Suppressor macrophage (primary cell): ENCODE measurements at places on chromosomes 5 and 9.

DNA sequence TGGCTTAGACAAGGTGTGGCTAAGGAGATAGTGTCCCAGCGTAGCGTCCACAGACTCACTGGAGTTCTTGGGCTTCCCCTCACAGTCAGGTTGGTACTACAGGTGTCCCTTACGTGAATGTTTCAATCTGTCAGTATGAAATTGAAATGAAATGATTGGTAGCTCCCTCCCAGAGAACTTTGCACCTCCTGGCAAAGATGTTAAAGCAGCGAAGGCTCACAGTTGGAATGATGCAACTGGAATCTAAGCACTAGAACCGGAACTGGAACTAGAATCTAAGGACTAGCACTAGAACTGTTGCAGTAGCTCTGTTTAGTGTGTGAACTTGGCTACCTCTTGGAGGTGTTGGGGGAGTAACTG lies 1.1 kb downstream of the SLC31A1 start:
- peak; percentile 58 for DNase-seq

DNA sequence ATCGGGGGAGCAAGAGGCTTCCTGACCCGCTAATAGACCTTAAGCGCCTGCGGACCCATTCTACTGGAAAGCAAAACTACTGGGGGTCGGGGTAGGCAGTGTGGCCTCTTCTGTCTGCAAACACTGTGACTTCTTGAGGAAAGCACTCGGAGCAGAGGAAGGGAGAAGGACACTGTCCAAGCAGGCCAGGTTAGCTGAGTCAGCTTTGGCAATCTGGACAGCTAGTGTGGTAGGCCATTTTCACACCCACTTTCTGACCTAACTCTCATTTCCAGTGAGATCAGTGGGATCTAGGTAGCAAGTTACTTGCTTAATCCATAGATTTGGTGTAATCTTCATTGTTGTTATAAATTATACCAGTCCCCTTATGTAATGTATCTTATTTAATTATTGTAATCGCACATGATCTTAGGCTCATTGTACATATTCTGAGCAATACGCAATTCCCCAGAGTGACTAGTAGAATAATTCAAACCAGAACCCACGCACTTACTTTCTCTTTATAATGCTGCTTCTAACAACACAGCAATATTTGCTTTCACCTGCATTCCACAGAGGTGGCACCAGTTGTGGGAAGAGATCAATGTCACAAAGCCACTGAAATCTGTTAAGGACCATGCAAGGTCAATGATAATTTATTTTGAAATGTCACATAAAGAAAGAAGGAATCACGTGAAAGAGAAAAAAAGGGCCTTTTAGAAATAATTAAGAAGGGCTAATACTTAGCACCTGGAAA lies 82.9 kb downstream of the NREP start:
- DNase-seq = no peak

DNA sequence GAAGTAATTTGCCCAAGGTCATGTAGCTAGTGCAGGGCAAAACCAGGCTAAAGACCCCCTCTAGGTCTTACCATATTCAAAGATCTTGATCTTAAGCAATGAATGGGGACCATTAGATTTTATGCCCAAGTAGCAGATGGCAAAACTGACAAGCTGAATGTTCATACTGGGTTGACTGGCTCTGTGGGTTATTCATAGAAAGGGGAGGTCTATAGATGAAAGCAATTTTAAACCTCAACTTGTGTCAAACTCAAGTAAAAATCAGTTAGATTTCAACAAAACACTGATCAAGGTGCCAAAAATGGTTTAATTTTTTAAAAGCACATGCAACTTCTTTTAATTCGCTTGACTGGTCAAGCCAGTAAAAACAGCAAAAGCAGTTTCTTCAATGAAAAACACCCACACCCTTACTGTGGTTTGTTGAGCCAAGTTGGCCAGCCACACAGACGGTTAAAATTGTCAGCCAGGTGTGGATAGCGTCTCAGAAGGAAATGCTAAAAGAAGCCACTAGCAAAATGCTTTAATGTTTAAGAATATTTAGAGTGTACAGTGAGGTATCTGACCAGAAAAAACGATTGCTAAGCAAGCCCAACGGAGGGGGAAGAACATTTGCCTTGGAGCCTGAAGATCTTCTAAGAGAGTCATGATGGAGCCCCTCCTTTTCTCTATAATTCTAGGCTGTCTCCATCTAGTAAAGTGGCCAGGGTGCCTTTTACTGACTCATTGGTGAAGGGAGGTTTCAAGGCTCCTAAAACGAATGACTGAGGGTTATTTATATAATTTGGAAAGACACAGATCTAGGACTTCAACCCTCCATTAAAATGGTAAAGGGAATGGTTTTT lies 539.6 kb upstream of the CLINT1 start:
- DNase-seq = no peak

DNA sequence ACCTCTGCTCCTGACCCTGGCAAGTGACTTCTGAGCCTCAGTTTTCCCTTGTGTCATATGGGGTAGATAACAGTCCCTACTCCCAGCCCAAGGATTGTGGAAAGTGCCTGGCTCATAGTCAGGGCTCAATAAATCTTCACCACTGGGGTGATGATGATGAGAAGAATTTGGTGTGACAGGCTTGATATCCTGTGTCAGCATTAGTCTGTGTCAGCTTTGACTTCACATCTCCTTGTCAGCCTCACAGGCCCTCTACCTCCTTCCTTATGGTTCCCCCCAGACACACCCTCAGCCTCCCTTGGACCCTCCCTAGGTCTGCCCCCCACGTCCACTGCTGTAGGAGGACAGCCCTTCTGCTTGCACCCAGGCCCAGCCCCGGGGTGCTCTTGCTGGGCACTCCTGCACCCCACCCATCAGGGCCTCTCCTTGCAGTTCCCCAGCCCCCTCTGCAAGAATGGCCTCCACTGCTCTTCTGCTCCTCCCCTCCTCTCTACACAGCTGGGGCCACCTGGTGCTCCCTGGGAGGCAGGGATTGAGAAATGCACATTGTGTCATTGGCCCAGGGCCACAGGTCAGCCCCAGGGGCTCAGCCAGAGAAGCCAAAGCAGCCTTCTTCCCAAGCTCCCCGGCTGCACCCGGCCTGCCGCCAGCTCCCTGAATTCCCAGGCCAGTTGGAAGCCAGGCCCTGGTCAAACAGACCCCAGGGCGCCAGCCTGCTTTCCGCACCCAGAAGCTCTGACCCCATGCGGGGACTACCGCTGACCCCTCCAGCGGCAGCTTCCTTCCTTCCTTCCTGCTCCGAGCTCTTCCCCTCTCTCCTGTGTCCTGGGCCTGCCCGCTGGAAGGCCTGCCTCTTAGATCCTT lies 7.7 kb downstream of the FGFR4 start:
- no peak for DNase-seq

DNA sequence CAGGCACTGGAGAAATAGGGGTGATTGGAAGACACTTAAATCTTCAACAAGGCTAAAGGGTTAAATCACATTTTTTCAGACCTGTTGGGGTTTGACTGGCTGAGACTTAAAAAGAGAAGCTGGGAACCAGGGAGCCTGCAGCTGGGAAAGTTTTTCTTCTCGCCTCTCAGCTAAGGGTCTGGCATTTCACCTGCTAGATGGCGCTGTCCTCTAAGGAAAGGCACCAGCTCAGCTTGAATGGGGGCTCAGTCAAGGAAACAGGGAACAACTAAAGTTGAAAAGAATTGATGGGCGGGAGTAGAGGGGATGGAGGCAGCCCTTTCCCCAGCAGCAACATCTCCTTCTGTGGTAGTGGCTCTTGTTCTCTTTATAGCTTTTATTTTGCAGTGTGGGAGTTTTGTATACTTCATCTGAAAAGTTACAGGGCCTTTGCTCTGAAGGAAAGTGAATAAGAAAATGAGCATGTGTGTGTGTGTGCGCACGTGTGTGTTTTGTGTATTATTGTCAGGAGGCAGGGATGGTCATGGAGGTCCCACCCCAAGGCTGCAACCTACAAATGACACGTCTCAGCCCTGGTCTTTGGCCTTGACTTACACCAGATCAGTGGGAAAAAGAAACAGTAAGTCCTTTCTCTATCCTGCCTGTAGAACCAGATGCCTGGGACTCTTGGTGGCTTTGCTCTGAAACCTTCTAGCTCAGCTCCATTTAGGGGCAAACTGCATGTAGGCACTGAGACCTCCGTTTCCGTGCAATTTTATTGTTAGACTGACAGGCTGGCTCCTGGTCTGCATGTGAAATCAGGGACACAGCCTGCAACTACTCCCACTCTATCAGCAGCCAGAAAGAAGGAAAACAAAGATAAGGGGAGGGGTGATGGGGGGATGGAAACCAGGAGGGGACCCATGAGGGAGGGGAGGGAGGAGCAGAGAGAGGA lies 316.2 kb upstream of the CLINT1 start:
- DNase-seq = peak; percentile 78

DNA sequence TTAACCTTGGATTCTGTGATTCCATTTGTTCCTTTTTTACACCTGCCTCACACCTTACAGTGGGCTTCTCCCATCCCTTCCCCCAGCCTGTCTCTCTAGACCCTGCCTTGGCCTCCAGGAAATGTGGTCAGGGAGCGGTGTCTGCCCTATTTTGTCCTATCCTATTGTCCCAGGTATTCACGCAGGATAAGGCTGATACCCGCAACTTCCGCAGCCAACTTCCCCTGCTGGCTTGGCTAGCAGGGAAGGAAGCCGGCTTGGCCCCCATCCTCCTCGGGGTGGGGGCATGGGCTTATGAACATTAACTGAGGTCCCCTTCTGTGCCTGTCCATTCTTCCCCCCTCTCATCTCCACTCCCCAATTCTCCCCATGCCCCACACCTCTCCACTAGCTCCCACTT lies 3.5 kb downstream of the CSF1R start:
- no peak for DNase-seq

- DNase-seq = no peak
Measured at GRCh38 chr5:28678899-28679298, 1640.5 kb upstream of the CDH9 start.

DNA sequence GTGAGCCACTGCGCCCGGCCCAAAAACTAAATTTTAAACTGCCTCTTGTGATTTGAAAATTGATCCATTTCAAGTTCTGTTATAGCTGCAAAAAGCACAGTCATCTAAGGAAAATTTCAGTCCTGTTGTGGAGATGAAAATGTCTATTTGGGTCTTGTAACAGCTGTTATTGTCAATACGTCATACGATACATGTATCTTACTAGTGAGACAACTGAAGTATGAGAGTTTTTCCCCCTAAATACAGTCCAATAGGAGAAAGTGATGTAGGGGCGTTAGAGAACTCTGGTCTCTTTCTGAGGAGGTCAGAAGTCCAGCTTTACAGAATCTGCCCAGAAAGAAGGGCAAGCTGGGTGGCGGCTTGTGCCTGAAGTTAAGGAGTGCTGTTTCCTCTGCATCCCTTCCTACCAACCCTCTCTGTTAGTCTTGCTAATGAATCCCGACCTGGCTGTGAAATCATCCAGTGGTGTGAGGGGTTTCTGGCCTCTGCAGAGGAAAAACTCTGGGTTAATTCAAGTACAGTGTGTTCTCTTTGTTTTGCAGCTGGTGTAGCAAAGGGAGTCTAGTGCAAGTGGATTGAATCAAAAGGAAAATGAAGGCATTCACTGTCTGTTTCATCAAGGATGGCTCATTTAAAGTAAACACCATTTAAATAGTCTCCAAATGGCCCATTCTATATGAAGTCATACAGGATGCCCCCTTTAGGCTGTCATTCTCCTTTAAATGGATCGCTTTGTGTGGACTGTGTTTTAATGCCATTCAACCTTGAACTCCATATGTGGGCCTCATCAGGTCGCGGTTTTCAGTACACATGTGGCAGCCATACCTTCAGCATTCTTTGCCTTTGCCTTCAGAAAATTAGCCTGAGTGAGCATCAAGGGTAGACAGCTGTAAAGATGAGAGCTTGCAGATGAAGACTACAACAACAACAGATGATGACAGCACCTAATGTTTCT lies 59.0 kb downstream of the AOPEP start:
- no peak for DNase-seq

- DNase-seq = no peak
Measured at GRCh38 chr9:136673975-136674785, 11.5 kb downstream of the EGFL7 start.

GRCh38 chr5:120240706-120241105 lies 223.4 kb upstream of the PRR16 start:
- DNase-seq = no peak

- peak; percentile 82 for DNase-seq
Measured at GRCh38 chr9:107425101-107426025, 64.2 kb downstream of the KLF4 start.
